ENCODE measurements at places on chromosomes 5 and 9. TPM values are rescaled to one million over a fixed set of nuclear protein-coding genes. Genes with fewer than 3 reads are reported as not detected.

DNA sequence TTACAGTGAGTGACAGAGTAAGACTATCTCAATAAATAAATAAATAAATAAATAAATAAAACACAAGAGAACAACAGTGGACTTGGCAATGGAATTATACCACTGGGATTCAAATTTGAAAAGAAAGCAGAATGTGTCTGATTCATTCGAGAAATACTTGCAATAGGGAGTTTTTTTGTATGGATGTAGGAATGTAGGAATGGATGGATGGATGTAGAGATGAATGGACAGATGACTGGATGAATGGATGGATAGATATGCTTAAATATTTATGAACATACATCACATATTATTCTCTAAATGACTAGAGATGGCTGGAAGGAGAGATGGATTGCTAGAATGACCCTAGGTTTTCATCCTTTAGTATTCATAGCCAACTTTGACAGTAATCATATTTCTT lies 22.0 kb upstream of the CEMIP2 start:
- no peak for DNase-seq

GRCh38 chr9:83154821-83155220 lies 91.9 kb upstream of the RASEF start:
- DNase-seq, result no peak

DNA sequence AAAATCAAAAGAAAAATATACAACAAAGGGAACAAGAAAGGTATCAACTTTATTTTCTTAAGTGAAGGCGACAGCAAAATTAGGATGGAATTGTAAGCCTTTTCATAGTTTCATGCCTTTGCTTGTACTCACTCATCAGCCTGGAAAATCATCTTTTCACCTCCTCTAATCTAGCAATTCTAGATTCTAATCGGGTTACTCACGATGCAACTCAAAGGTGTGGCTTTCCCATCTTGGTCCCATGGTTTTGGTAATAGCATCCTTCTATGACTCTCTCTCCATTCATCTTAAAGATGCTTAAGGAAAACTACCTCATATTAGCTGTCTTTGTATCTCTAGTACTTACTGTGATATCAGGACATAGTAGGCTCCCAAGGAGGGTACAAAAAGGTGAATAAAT lies 30.5 kb downstream of the DNAH5 start:
- DNase-seq, result no peak

GRCh38 chr5:171750311-171750788 lies 35.3 kb upstream of the SMIM23 start:
- peak; percentile 91 for DNase-seq

GRCh38 chr9:81072758-81073157 lies 616.6 kb downstream of the TLE1 start:
- DNase-seq, result no peak

The FAM153A gene
- total RNA-seq, result 7.8 TPM

The PDZD2 gene
- 12.9 TPM for total RNA-seq

The ADAMTS13 gene
- total RNA-seq, result 1.3 TPM

The KLHL3 gene
- total RNA-seq, result 6.6 TPM

- no peak for DNase-seq
Observed at GRCh38 chr5:73445665-73446630, 2.6 kb downstream of the FOXD1 start.

DNA sequence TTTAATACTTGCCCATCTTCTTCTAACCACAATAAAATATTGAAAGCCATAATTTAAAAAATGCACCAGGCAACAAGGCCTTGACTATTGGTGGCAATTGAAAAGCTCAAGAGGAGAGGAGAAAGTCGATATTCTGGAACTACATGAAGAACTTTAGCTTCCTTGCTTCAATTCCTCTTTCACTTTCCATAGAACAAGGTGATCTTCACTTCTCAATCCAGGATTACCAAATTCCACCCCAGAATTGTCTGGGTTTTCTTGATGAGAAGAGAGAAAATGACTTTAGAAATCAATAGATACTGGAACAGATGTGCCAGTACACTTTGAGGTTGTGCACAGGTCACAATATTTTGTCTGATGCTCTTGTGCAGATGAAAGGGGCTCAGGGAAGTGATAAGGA lies 52.2 kb downstream of the PTCD2 start:
- no peak for DNase-seq

The ORM1 gene
- total RNA-seq, result not detected

The FAM169A gene
- total RNA-seq, result 2.1 TPM

The IL5 gene
- total RNA-seq, result not detected

DNA sequence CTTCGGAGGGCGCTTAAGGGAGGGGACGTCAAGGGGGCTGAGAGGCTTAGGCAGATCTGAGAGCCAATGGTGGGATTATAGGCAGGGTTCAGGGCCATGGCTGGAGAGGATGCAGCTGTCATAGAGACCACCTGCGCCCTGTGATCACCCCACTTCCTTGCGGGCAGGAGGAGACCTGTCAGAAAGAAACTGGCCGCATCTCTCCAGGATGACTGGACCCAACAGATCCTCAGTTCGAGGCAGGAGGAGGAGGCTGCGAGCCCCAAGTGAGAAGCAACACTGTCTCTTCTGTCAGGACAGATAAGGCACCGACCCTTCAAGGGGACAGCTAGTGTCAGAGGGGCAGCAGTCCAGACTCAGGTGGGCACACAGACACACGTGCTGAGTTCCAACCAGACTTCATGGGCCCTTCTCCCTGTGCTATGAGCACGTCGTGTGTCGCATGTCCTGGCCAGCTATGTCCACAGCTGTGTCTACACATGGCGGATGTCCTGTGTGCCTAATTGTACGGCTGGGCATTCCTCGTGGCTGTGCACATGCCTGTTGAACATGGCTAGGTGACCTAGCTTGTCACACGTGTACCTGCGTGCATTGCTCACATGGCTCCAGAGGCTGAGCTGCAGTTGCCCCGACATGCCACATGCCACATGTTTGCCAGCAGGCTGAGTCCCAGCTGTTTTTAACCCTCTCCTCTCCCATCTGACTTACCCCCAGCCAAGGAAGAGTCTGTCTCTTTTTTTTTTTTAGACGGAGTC lies 583 bp upstream of the AQP3 start:
- DNase-seq, result no peak

GRCh38 chr5:79850941-79851340 lies 140.1 kb downstream of the MTX3 start:
- no peak for DNase-seq

- DNase-seq, result no peak
Observed at GRCh38 chr5:142630927-142631539, 54.9 kb downstream of the FGF1 start.

DNA sequence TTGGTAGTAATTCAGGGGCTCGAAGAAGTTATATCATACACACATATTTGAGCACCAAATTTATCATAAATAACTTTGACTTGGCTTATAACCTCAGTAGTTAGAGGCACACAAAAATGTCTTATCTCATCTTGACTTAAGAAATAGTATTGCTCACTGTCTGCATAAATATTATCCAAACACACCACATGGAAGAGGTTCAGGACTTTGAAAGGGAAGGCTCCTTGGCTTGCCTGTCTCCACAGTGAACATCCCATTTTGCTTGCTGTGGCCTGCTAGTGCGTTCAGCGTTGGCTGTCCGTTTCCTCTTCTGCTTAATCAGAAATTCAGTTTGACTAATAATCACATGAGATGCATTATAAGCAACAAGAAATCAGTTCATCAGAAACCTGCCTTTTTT lies 13.9 kb downstream of the GRXCR2 start:
- DNase-seq, result no peak

The CTSV gene
- total RNA-seq, result not detected

The LECT2 gene
- not detected for total RNA-seq

DNA sequence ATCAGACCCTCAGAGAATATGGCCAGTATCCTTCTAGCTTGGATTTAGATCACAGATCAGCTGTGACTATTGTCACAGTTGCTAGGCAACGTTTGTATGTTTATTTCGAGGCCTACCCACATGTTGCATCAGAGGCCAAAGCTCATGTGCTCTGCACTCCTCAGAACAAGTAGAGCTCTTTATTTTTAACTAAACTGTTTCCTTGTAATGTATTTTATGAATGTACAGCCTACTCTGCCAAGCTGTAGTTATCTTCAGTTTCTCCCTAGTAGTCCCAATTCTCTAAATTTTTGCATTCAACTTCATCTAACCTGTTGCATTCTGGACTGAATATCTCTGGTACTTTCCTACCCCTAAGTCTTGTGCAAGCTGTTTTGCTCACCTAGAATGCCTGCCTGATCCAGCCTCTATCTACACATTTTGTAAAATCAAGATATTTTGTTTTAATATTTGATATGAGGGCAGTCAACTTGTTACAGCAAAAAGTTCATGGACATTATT lies 52.8 kb downstream of the CAST start:
- DNase-seq, result no peak

GRCh38 chr9:73023025-73023541 lies 70.2 kb upstream of the ALDH1A1 start:
- DNase-seq, result no peak

DNA sequence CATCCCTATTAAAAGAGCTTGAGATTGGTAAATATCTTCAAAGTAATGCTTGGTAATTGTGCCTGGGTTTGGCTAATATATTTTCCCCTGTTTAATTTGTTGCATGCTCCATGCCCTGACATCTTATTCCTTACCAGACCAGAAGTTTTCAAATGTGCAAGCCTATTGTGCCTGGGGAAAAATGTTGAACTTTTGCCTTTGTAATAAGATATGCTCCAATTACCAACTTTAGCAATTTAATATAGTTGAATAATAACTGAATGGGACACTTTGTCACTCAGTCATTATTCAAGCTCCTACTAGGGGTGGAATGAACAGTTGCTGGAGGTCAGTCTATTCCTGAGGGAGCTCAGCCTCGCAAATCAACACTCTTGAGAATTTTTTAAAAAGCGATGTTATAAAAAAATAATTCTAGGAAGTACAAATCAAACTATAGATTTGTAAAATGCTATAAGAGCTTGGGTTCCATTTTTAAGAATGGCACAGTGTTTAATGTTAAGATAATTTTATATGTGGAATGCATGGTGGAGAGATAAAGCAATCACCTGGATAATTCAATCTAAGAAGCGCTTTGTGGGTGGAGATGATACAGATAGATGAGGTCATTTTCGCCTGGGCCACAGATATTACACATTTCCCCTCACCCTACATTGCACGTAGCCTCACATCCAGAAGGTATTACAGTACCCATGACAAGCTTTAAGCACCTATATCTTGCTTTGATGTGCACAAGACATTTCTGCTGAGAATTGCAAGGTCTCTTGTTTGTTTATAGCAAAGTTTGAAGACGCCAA lies 231.8 kb downstream of the PIK3R1 start:
- DNase-seq, result no peak

The INSYN2B gene
- total RNA-seq, result not detected

DNA sequence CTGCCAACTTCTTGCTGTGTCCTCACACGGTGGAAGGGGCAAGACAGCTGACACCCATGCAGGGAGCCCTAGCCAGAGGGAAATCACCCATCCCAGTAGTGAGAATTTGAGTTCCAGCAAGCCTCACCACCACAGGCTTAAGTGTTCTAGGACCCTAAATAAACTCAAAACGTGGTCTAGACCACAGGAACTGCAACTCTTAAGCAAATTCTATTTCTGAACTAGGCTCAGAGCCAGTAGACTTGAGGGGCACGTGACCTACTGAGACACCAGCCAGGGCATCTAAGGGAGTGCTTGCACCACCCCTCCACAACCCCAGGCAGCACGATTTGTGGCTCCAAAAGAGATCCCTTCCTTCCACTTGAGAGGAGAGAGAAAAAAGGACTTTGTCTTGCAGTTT lies 96.0 kb upstream of the PHF24 start:
- no peak for DNase-seq

GRCh38 chr5:180391276-180391675 lies 38.1 kb upstream of the GFPT2 start:
- DNase-seq, result no peak

DNA sequence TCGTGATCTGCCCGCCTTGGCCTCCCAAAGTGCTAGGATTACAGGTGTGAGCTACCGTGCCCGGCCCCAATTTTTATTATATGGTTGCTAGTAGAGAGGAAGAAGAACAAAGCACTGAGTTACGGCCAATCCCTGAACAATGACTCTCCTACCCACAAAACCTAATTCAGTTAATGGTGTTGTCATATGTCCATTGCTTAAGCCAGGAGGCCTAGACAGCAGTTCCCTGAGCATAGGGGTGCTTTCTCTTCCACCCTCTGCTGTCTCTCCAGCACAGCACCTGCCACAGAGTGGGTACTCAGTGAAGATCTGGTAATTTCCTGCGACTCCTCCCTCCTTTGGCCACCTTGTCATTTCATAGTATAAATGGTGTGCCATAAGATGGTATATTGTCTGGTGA lies 21.4 kb upstream of the LTC4S start:
- no peak for DNase-seq

- no peak for DNase-seq
Observed at GRCh38 chr5:95941756-95942155, 19.9 kb downstream of the ELL2 start.

DNA sequence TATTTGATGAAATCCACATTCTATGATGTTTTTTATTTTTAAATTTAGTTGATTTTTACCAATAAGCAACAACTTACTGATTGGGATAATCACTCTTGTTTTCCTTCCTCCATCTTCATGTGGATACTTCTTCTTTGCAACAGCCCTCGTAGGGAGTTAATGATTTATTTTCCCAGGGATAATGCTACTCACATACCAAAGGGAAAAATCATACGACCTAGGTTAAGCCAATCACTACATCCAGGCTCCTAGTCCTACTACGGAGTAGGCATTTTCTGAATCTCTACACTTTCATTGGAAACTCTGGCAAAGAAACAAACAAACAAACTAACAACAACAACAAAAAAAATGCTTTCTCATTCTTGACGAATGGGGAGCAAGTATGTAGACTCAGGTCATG lies 663.4 kb downstream of the PTPRD start:
- DNase-seq, result no peak

- no peak for DNase-seq
Observed at GRCh38 chr9:32385152-32385884, 875 bp downstream of the ACO1 start.

GRCh38 chr9:37922363-37923117 lies 18.6 kb upstream of the SLC25A51 start:
- no peak for DNase-seq

DNA sequence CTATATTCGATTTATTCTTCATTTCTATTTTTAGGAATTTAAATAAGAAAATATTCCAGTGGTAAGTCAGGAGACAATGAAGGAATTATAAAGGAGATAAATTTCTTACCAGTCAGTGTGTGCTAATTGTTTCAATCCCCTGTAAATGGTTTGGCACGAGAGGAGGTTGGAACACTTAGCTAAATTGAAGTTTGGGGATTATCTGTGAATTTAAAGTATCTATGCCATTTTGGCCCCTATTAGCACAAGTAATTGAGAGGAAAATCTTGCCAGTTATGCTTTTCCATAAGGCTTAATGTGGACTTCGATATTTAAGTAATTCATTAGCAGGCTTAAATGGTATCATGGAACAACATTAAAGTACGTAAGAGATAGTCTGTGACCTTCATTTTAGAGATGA lies 860.8 kb downstream of the PTPRD start:
- no peak for DNase-seq

The PLPP7 gene
- 13.3 TPM for total RNA-seq

- DNase-seq, result no peak
Observed at GRCh38 chr9:89519366-89519805, 21.5 kb upstream of the SEMA4D start.

GRCh38 chr5:120152472-120152871 lies 311.6 kb upstream of the PRR16 start:
- no peak for DNase-seq
